ENCODE measurements at places on chromosomes 6 and 20.

DNA sequence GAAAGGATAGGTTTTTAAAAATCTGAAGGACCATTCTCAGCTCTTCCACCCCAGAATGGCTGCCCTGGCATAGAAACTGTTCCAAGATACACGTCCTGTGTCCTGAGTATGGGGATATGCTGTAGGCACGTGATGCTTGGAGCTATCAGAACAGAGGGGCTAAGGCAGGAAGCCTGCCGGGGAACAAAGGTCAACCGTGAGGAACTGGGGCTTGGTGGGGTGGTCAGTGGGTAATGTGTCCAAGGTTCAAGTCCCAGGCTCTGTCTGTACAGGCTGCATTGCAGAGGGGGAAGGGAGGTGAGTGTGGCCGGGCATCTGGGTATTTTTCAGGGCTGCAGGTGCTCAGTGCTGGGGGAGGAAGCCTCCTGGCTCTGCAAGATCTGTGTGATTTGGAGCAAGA lies 479.6 kb upstream of the CHD6 start:
- no peak for DNase-seq

GRCh38 chr20:54044156-54044555 lies 26.2 kb downstream of the BCAS1 start:
- no peak for DNase-seq

GRCh38 chr20:57387945-57388371 lies 3.2 kb upstream of the RBM38 start:
- no peak for DNase-seq

DNA sequence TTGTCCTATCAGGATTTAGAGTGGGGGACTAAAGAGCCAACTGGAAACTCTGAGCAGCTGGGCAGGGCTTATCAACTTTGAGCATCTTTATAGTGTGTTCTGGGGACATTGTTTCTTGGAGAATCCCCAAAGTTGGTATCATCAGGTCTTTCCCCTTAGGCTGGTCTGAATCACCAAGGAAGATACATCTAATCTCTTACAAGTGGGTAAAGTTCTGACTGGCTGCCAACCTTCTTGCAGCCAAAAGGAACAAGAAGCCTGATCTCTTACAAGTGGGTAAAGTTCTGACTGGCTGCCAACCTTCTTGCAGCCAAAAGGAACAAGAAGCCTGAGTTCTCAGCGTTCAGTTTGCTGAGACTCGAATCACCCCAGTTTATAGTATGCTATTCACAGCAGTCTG lies 1.6 kb upstream of the MED23 start:
- no peak for DNase-seq

GRCh38 chr20:37327748-37328147 lies 18.2 kb upstream of the SRC start:
- DNase-seq, result no peak

DNA sequence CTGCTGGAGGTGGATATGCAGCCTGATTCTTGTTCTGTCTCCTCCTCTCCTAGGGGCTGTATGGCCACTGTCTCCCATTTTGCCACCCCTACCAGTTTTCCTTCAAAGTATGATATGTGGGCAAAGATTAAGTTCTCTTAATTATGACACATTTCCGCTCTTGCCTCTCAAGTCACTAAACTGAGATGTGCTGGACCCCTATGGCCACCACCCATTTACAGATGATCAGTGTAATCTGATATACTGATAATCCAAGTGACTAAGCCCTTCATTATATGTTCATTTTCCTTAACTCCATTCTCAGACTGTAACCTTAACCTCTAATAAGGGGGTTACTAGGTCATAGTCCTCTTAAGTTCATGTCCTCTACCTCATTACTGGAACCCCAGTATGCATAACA lies 711 bp upstream of the C20orf141 start:
- no peak for DNase-seq

DNA sequence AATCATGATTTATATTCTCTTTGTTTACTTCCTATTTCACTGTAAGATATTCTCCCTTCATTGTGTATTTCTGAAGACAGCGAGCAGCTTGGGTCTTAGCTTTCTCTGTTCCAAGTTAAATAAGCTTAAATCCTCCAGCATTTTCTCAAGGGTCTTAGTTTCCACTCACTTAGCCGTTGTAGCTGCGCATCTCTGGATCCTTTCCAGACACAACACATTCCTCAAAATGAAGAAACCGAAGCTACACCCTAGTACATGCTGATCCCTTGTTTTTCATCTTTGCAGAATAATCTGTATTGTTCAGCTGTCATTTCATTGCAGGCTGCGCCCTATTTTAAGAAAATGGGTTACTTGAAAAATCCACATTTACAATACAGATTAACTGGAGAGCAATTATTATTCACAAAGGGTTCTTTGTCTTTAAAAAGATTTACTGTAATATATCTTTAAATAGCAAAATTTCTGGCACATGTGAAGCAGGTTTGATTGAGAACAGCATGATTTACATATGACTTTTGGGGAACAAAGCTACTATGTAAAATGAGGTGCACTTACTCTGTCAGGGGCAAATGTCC lies 375.8 kb downstream of the QKI start:
- DNase-seq, result no peak

GRCh38 chr6:160042788-160043301 lies 74.0 kb downstream of the IGF2R start:
- no peak for DNase-seq

DNA sequence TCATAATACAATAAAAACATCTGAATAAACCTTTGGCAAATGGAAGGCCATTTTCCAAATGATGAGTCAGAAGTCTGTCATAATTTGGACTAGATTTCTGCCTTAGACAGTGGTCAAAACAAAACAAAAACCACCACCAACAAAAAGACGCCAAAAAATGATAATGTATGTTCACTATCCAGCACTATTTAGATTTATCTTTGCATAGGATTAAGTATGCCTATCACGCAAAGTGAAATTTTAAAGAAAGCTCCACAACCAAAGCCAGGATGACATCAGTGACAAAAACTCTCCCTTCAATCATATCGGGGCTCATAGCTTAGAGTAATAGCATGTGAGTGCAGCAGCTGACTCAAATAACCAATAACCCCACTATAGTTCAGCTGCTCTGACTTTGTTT lies 201.9 kb downstream of the MOXD1 start:
- DNase-seq, result no peak

GRCh38 chr6:106747139-106747538 lies 117.8 kb downstream of the QRSL1 start:
- no peak for DNase-seq

- no peak for DNase-seq
These were observed 70.7 kb upstream of the POPDC3 start for GRCh38 chr6:105250533-105250932.

DNA sequence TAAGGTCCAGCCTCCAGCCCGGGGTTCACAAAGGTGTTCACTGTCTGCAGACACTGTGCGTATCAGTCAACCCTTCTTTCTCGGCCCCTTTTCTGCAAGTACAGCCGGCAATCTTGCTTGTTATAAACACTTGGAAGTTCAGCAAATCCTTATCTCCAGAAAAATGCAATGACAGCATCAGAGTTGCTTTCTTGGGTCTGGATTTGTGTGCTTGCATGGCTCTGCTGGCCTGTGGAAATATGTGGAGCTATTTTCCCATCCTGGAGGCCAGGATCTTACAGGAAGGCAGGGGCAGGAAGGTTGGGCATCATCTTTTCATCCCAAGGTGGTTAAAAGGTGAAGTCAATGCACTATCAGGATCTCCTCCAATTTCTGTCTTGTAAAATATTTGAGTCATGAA lies 100.3 kb downstream of the SMOC2 start:
- no peak for DNase-seq

- DNase-seq, result no peak
These were observed 196.2 kb upstream of the THEMIS start for GRCh38 chr6:128097009-128097408.

DNA sequence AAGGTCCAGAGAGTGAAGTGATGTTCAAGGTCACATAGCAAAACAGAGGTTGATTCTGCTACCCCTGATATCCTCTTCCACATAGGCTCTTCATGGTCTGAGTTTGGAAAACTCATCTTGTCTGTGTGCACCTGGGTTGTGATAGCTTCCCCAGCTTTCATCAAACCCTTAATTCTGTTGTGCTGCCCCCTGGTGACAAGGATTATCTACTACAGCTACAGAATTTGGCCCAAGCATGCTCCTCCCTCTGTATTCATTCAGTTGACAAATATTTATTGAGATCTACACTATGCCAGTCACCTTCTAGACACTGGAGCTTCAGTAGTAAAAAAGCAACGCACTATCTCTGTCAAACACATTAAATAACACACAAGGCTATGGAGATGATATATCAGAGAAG lies 50.4 kb downstream of the SMPDL3A start:
- DNase-seq, result peak; percentile 20

DNA sequence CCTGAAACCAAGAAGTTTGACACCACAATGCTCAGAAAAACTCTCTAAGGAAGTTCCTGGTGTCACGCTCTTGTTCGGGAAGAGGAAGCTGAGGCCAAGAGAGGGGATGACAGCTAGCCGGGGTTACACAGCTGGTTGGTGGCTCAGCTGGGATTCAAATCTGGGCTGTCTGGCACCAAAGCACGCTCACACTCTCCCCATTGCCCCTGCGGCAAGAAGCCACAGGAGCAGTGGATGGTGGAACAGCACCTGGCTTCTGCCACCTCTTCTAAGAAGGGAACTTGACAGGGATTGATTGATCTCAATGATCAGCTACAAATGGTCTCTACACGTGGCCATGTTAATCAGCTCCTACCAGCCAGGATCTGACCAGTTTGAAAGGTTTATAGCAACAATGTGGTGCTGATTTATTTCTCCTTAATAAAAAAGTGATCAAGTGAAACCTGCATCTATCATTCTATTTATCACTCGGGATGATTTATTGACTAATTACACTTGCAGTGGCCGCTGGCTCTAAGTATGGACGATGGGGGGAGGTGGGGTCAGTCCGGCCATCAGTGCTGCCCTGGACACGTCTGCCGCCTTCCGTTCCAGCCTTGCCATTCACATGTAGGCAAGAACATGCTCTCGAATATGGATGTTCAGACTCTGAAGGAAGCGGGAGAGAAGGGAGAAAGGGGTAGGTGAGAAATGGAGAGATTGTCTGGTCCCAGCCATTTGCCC lies 71.9 kb upstream of the TOP1 start:
- DNase-seq, result no peak

DNA sequence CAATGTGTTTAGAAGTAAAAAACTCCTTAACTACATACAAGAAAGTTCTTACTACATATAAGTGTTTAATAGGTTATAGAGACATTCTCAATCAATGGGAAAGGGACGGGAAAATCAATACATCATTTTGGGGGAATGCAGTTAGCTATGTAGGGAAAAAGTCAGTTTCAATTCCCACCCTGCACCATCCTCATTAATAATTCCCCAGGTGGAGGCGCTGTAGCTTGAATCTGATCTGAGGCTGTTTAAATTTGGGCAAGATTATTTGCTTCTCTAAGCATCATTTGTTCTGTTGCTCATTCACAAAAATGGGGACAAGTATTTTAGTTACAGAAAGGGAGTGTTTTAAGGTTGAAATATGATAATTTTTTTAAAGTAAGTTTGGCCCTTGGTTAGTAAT lies 19.1 kb downstream of the OLIG3 start:
- no peak for DNase-seq

DNA sequence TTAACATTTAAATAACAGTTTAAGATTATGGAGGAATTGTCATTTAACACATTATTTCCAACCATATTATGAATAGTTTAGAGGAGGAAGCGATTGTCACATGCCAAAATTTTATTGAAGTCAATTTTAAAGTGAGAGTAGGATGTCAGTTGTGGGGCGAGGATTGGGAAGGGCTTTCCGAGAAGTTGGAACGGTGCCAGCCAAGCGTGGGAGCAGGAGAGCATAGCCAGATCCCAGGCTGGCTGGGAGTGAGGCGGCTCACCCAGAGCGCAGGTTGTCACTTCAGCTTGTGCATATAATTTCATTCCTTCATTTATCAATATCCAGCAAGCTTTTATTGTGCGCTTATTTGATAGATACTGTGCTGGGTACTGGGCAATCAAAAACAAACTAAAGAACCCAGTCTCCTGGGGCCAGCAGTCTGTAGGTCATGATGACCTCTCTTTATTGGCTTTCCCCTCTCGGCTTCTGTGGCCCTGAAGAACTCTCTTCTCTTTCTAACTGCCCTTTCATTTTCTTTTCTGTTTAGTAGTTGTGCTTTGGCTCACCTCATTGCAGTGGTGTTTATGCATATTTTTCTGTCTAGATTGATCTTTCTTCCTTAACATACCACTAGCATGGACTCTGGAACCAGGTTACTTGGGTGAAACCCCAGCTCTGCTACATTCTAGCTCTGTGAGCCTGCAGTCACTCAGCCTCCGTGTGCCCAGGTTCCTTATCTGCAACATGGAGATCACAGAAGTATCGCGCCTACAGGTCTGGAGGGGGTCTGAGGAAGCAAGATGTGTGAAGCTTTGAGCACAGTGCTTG lies 6.4 kb downstream of the CEP43 start:
- no peak for DNase-seq

DNA sequence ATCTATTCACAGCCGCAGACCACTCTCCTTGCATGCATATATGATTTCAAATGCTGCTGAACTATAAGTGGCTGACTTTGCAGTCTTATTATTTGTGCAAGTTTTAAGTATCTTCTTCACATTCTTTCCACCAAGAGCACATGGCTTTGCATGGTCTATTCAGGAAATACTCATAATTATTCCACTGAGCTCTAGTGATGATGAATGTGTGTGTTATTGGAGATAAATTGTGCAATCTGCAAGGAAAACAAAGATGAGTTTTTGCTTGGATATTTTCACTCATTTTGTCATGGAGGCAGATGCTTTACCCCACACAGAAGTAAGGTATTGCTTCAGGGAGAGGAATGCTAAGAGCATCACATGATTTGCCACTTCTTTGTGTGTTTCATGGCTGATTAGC lies 764.6 kb downstream of the TBC1D32 start:
- DNase-seq, result no peak

GRCh38 chr6:113833537-113833936 lies 23.6 kb upstream of the MARCKS start:
- no peak for DNase-seq

DNA sequence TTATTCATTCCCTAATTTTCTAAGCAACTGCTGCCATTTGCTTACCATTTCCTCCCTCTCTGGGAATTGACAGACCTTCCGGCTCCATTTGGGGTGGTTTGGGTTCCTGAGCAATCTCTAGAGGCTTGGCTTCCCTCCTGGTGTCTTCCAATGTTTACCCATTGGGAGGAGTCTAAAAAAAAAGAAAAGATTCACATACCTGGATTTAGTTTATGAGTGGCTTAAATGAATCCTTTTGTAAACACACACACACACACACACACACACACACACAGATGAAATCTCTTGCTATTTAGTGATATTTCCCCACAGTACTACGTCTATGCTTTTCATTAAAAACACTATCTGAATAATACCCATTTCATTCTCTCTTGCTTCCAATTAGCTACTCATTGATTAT lies 48.3 kb upstream of the TRAF3IP2 start:
- DNase-seq, result no peak

DNA sequence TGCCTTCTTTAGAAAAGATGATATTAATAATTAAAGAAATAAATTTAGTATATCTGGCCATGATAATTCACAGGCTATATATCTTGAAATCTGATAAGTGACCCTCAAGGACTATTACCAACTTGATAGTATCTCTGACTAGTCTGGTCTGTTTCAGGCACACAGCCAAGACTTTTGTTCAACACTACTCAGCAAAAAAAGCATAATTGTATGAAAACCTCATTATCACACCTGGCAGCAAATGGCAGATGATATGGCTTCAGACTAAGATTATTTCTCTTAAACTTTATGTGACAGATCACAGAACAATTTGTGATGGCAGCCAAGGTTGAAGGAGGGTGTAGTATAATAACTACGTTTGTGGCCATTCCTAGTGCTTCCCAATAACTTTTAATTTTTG lies 114.7 kb downstream of the RWDD2A start:
- DNase-seq, result no peak
